ENCODE measurements at places on chromosomes 11 and 22.

GRCh38 chr11:73464347-73464746, 88.1 kb downstream of the RELT start:
- DNase-seq, result no peak

GRCh38 chr11:113338730-113339129, 24.3 kb downstream of the TTC12 start:
- DNase-seq, result no peak

DNA sequence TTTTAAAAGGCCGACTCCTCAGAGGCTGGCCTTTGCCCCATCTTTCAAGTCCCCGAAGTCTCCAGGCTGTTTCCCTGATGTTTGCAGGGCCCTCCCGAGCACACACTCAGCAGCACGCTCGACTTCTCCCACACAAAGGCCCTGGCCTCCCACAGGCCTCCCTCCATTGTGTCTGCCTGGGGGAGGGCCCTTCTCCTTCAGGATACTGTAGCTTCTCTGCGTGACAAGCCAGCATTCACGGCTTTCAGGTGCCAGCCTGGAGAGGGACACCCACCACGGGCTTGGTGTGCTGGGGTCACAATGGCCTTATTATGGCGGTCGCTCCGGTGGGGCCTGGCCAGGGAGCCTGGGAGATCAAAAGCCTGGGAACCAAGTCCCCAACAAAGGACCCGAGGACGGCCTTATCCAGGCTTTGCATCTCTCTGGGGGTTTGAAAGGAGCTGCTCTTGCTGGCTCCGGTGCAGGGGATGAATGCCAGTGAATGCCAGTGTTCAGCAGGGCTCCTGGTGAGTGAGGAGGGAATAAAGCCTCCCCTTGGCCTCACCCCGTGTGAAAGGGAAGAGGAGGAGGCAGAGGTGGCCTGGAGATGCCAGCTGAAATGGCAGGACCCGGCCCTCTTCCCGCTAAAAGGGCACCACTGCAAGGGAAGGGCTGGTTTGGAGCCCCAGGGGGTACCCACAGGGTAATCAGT, 55.0 kb downstream of the TRAF6 start:
- no peak for DNase-seq

DNA sequence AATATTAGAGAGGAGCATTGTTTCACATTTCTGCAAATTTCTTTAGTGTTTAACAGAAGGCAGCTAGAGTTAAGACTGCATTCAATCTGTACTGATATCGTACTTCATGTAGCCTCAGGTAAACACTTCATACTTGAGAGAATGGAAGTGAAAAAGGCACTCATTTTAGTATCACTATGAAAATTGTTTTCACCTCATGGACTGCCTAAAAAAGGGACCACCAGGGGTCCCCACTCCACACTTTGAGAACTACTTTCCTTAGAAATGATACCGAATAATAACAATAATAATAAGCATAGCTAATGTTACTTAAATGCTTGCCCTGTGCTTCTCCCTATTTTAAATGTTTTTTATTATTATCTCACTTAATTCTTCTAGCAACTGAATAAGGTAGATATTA, 95.1 kb downstream of the BLID start:
- DNase-seq, result no peak

DNA sequence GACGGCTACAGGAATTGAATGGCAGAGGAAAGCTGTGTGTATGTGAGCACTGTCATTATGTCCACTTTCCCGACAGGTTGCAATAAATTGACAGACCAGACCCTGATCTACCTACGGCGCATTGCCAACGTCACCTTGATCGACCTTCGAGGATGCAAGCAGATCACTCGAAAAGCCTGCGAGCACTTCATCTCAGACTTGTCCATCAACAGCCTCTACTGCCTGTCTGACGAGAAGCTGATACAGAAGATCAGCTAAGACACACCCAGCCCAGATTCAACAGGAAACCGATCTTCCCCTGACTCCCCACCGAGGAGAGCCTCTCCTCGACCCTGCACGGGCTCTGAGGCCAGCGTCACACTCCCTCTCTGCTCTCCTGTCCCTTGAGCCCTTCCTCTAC, 11.5 kb upstream of the GRK2 start:
- DNase-seq, result no peak

DNA sequence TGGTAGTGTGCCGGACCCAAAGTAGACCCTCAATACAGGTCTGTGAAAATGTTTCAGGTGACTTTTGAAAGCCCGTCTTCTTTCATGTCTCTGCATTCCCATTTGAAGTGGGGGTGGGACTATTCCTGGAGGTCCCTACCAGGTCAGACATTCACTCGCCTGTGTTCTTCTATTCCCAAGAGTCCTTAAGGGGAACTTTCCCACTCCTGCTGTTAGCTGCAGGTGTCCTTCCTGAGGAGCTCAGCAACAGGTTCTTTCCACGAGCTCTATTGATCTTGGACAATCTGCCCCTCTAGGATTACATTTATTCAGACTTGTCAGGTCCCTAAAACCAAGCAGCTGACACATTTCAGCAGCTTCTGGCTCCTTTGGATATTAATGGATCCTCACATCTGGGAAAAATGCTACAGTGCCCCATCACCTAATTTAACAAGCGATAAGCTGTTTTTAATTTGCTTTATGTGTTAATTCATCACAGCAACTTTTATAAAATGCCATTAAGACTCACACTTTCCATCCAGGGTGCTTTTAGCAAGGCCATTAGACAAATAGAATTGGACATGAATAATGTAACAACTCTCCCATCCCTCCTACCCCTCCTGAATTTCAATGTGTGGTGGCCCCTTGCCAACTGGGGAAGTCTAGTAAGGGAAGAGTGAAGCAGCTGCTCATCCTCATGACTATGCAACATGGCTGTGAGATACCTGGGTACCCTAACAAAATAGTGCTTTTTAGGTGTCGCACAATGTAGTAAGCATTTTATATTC, 259.5 kb upstream of the CCDC90B start:
- DNase-seq, result no peak

DNA sequence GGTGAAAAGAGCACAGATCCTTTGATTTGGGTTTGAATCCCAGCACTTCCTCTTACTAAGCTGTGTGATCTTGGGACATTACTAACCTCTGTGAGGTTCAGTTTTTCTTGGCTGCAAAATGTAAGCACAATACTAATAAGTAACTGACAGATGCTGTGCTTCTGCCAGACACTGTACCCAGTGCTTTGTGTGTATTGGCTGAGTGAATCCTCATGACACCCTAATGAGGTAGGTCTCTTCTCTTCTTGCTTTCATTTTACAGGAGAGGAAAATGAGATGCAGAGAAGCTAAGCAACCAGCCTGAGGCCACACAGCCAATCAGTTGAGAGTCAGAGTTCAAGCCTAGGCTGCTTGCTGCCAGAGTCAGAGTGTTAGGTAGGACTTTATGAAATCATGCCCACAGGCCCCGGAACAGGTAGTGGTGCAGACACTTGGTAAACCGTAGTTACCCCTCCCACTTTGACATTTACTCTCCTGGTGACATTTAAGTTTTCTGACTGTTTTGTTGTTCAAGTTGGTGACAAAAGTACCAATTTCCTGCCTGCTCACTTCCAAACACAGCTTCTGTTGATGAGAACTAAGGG, 21.2 kb downstream of the PTPRJ start:
- peak; percentile 66 for DNase-seq

GRCh38 chr11:30579415-30580175, 6.6 kb downstream of the MPPED2 start:
- DNase-seq, result no peak

DNA sequence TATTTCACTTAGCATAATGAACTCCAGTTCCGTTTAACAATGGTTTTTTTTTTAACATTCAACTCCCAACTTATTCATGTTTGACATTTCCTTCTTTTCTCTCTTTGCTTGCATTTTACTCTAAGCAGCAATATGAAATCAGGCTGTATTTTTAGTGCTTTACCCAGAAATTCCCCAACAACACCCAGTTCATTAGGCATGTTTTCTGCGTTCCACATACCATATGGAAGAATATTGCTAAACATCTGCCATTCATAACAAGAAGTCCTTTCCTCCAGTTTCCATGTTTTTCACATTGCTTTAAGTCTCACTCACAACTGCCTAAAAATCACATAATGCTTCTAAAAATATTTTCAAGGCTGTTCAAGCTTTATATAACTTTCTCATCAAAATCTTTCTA, 45.8 kb downstream of the PLAAT5 start:
- DNase-seq, result no peak

- no peak for DNase-seq
Observed at GRCh38 chr11:123302751-123303195, 107.7 kb upstream of the CLMP start.

DNA sequence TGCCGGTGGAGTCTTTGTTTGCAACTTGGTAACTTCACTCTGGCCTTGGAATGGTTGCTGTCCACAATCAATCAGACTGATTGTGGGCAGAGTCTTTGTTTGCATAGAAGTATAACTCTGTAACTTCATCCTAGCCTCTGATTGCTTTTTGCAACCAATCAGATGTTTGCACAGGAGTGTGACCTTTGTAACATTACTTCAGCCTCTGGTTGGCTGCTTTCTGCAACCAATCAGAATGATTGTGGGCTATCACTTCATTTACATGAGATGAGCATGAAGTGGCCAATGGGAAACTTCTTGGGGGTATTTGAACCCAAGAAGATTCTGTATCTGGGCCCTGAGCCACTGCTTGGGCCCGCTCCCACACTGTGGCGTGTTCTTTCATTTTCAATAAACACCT, 79.6 kb upstream of the CLDN5 start:
- DNase-seq, result no peak

GRCh38 chr22:17239156-17239701, 20.0 kb upstream of the ADA2 start:
- no peak for DNase-seq

DNA sequence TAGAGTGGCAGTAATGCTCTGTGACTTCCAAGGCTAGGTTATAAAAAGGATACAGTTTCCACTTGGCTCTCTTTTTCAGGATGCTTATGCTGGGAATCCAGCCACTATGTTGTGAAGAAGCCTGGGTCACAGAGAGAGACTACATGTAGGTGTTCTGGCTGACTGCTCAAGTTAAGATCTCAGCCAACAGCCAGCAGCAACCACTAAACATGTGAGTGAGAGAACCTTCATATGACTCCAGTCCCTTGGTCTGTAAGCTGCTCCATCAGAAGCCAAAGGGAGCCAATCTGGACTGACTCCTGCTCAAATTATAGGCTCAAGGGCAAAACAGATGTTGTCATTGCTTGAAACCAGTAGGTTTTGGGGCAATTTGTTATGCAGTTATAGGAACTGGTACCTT, 162.7 kb downstream of the MAML2 start:
- no peak for DNase-seq

DNA sequence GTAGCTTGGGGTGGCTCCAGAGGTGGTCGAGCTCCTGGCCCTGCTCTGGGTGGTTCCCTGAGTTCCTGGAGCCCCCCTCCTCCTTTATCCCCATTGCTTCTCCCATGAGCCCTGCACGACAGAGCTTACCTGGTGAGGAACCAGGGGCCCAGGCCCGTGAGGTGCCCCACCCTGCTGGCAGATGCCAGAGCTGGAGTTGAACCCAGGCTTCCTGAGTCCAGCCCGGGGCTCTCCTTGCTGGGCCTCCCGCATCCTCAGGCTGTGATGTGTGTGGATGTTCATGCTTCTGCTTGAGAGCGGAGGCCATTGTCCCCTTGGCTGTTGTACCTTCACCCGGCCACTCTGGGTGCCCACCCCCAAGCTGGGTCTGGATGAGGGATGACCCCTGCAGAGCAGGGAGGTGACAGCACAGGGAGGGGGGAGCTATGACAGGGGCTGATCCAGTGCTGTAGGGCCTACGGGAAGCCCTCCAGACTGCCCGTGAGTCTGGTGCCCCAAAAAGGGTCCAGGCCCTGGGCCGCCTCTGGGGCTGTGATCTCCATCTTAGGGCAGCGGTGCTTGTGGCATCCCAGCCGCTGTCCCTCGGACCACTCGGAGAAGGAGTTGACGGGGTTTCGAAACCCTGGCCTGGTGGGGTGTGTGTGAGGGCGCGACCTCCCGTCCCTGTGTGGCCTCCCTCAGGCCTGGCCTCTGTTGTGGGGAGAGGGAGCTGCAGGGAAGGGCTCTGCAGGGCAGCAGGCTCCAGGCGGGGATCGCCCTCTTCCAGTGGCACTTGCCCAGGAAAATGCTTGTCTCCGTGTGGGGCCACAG, 14.4 kb downstream of the MPPED1 start:
- DNase-seq, result no peak

GRCh38 chr11:83285151-83285770, 906 bp downstream of the CCDC90B start:
- no peak for DNase-seq

GRCh38 chr11:46134540-46134939, 13.3 kb upstream of the PHF21A start:
- no peak for DNase-seq

DNA sequence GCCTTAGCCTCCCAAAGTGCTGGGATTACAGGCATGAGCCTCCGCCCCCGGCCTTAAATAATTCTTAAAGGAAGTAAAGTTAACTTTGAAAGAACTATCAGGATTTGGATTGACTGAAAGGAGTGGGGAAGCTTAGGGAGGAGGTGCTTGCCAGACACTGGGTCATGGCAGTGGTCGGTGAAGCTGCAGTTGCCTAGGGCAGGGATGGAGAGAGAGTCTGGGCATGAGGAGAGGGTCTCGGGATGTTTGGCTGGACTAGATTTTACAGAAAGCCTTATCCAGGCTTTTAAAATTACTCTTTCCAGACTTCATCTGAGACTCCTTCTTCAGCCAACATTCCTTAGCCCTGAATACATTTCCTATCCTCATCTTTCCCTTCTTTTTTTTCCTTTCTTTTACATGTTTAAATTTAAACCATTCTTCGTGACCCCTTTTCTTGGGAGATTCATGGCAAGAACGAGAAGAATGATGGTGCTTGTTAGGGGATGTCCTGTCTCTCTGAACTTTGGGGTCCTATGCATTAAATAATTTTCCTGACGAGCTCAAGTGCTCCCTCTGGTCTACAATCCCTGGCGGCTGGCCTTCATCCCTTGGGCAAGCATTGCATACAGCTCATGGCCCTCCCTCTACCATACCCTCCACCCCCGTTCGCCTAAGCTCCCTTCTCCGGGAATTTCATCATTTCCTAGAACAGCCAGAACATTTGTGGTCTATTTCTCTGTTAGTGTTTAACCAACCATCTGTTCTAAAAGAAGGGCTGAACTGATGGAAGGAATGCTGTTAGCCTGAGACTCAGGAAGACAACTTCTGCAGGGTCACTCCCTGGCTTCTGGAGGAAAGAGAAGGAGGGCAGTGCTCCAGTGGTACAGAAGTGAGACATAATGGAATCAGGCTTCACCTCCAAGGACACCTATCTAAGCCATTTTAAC, at the start of gene NNMT:
Gene NNMT (plus strand): TSS at position 724 of the 929 bp plus-strand sequence. CDS start 158 bp downstream, at position 882.
- no peak for DNase-seq

- no peak for DNase-seq
Observed at GRCh38 chr11:42036201-42036600, 576.7 kb upstream of the LRRC4C start.

DNA sequence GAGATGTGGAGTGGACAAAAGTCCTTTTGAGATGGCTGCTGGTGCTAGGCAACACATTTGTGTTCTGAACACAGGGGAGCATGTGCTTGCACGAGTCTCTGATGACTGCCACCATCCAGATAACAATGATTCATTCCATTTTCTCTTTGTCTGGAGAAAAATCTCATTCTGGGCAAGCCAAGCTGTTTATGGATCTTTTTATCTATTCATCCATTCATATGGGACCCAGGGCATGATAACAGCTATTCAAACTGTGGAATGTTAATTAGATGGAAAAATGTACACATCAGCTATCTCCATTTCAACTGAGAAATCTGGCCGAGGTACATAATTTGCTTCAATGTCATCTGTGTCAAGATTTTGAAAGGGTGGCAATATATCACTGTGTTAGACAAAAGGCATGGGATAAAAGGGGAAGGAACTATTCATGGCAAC, 117.5 kb upstream of the ZBED5 start:
- no peak for DNase-seq

GRCh38 chr22:28410050-28410816, 269.4 kb downstream of the TTC28 start:
- DNase-seq, result no peak

GRCh38 chr22:22745225-22746060, 101.0 kb downstream of the GGTLC2 start:
- DNase-seq, result peak; percentile 15
